ENCODE measurements at places on chromosomes 7 and 10.

DNA sequence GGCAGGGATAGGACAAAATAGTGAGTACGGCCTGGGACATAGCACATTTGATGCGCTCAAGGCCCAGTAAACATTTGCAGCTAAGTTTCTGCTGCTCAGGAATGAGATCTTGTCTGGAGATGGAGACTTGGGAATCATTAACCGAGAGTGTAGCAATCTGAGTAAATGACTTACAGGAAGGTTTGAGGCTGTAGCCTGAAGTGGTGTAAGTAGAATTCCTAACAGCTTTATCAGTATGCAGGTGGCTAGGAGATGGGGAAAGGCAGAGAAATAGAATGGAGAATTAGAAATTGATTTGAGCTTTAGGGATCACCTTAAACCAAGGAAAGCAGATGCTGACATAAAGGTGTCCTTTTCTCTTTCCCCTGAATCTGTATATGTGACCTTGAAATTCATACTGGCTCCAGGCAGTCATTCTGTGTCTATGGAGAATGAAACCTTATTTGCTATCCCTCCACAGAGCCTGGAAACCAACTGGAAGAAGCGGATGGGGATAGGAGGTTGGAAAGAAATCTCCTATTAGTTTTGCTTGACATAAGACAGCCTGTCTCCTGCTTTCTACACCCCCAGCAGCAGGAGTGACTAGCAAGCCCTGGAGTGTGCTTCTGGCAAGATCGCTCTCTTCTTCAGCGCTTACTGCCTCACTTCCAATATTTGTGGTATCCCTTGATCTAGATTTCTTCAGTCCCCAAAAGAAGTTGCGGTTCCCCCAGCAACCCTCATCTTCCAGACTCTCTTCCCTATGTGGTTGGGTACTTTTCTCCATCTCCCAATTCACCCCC is 6.4 kb upstream of the PON2 start:
- no peak for ATAC-seq

- peak; percentile 56 for ATAC-seq
Observed at GRCh38 chr7:18352339-18353255, 143.0 kb upstream of the HDAC9 start.

- peak; percentile 9 for ATAC-seq
Observed at GRCh38 chr7:20030417-20030816, 186.8 kb downstream of the MACC1 start.

DNA sequence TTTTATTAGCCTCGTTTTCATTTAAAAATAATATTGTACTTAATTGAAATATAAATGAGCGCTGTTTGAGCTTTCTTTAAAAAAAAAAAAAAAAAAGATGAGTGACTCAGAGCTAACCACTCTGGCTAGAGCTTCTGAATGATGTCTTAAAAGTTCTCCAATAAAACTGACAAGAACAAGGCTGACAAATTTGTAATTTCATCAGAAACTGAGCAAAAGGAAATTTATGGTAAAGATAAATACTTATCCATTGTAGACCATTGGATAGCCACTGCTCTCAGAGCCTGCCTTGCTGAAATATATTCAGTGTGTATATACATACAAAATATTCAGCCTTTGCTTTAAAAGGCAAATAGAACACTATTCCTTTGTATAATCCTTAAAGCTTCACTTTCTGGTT is 91.2 kb upstream of the OIT3 start:
- no peak for ATAC-seq

GRCh38 chr7:2714636-2715035 is 26.6 kb downstream of the AMZ1 start:
- ATAC-seq, result no peak

GRCh38 chr10:131387018-131387529 is 75.6 kb upstream of the TCERG1L start:
- no peak for ATAC-seq

DNA sequence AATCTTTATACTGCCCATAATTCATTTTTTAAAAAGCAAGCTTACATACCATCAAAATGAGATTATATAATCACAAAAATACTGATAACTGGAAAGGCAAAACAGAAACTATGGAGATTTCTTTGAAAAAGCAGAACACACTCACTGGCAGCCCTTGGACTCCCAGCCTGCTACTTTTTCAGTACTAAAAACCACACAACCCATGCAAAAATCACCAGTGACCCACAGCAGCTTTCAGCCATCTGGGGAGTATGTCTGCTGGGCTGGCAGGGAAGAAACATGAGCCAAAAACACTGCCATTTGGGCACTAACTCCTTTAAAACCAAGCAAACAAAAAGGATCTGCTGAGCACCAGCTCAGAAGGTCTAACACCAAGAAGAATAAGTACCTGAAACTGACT is 80.0 kb upstream of the DDC start:
- ATAC-seq, result no peak

DNA sequence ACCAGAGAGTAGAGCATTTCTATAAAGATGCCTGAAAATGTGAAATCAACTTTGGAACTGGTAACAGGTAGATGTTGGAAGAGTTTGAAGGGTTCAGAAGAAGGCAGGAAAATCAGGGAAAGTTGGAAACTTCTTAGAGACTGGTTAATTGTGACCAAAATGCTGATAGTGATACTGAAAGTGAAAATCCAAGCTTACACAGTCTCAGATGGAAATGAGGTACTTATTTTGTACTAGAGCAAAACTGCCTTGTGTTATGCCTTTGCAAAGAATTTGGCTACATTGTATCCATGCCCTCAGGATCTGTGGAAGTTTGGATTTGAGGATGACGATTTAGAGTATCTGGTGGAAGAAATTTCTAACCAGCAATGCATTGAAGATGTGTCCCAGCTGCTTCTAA is 430.6 kb upstream of the KCND2 start:
- ATAC-seq, result no peak

DNA sequence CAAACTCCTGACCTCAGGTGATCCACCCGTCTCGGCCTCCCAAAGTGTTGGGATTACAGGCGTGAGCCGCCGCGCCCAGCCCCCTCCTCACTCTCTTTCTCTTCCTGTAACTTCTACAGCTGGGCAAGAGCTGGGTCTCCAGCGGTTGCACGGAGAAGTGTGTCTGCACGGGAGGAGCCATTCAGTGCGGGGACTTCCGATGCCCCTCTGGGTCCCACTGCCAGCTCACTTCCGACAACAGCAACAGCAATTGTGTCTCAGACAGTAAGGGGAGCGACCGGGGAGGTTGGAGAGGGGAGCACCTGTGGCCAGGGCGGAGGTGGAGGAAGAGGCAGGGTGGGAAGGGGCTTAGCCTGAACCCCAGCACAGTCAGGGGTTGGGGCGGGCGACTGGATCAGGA is 41.4 kb downstream of the EPHB4 start:
- ATAC-seq, result no peak

DNA sequence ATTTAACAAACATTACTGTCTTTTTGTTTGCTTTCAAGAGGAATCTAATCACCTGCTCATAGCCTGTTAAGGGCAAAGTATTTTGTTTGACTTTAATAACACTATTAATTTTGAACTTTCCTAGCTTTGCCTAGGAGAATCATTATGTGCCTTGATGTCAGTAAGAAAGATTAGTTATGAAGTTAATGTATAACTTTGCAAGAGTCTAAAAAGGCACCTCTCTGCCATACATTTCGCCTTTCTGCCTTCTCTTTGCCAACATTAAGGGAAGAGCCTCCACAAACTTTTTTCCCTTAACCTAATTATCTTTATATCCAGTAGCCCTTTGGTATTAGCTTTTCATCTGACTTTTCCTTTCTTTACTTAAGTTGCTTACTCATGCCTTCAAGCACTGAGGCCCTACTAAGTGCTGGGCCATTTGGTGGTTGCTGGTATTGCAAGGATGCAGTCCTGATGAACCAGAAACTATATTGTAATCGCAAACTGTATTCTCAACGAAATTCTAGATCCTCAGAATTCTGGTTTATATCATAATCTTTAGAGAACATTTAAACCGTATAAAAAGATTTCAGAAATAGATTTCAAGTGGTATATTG is 108.5 kb downstream of the SND1 start:
- ATAC-seq, result no peak

- ATAC-seq, result peak; percentile 53
Observed at GRCh38 chr10:50992972-50993766, 81.1 kb upstream of the PRKG1 start.

DNA sequence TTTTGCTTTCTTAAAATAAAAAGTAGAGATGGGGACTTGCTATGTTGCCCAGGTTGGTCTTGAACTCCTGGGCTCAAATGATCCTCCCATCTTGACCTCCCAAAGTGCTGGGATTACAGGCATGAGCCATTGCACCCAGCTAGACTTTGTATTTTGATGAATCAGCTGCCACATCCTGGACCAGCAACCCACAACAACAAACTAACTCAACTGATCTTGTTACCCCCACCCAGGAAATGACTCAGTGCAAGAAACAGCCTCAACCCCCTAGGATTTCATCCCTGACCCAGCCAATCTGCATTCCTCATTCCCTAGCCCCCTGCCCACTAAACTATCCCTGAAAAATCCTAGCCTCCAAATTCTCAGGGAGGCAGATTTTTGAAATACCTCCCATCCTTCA is 123.8 kb downstream of the IPMK start:
- no peak for ATAC-seq

DNA sequence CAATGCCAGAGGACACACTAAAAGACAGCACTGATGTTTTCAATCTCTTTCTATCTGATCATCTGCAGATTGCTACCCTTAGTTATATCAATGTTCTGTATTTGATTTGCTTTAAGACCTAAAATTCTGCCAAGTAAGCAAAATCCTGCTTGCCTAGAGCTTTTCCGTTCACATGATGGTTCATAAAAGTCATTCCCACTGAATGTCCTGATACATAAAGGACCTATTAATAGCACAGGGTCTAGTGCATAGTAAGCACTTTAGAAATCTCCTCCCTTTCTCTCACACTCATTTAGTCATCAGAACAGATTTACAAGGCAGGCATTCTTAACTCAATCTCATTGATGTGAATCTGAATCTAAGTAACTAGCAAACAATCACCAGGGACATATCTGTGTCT is 68.8 kb downstream of the PCGF5 start:
- peak; percentile 65 for ATAC-seq

DNA sequence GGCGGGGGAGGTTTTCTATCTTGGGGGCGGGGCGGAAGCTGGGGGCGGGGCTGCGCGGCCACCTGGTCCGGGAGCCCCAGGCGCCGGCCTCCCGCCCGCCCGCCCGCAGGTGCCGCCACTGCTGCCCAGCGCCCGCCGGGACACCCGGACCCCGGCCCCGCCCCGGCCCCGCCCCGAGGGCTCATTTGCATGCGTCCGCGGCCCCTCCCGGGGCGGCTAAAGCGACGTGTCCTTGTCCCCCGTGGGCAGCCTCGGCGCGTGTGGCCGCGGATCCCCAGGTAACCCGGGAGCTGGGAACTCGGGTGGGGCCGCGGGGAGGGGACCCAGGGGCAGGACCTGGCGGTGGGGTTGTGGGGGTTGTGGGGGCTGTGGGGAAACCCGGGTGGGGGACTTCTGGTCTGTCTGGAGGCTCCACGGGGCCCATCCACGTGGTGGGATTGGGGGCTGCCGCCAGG is at the start of gene BHLHA15:
BHLHA15 (plus strand) TSS at position 219 of the 455 bp plus-strand sequence. CDS start 871 bp downstream, outside the sequence.
- peak; percentile 66 for ATAC-seq

DNA sequence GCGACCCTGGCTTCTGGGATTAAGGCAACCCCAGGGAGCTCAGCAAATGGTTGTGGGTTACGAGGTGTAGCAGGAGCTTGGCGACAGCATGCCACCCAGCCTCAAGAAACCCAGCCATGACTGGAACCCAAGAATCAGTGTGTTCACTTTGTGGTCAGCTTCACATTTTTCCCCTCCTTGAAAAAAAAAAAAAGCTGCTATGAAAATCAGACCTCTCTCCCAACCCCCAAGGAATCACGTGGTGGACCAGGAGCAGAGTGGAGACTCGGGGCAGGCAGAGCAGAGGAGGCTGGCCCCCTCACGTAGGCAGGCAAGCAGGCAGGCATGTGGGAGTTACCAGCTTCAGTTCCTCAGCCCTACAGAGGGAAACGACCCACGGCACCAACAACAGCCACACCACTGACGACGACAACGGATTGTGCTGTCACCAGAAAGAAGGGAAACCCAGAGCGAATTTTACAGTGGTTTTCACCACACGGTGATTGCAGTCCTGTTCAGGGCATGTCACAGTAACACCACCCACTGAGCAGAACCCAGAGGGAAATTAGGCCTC is 203.4 kb downstream of the SLC25A13 start:
- peak; percentile 57 for ATAC-seq

DNA sequence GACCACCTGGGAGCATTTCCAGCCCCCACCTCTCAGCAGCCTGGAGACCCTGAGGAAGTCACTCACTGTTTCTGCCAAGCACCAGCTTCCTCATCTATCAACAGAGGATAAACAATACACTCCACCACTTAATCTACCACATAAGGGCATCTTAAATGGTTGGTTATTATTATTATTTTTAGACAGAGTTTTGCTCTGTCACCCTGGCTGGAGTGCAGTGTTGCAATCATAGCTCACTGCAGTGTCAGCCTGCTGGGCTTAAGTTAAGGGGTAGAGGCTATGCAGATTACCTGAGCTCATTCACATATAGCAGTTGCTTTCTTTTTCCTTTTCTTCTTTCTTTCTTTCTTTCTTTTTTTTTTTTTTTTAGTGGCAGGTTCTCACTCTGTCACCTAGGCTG is 59.5 kb upstream of the ELN start:
- peak; percentile 53 for ATAC-seq

GRCh38 chr10:6781133-6781770 is 201.2 kb upstream of the PRKCQ start:
- ATAC-seq, result no peak

DNA sequence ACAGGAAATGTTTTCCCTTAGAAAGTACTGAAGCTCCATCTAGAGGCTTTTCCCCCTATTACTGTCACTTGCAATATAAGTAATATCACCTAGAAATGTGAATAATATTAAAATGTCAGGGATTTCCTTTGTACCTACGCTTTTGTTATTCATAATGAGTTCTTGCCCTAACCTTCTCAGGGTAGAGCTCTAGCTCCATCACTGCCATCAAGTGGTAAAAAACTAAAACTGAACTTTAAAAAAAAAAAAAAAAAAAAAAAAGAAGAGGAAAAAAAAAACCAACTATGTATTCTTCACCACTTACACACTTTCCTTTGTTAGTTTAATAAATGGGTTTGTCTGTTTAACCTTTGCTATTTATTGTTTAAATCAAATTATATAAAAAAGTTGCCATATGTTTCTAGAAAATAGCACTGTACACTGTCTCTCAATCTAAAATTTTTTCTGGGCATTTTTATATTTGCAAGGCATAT is 49.9 kb downstream of the DNAJC1 start:
- ATAC-seq, result peak; percentile 50

DNA sequence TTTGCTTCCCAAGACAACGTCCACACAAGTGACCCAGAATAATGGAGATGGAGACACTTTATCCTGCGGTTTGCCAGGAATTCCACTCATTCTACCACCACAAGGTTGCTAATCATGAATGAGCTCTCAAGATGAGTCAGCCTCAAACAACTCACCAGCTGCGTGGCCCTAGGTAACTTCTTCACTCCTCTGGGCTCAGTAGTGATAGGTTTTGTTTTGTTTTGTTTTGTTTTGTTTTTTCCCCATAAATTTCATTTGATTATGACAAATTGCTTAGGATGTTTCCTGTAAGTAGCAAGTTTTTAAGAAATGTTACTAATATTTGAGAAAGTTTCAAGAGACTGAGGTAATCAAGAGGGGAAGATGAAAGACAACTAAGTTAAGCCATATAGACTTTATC is 286.8 kb downstream of the PARD3 start:
- ATAC-seq, result peak; percentile 34

GRCh38 chr10:30056767-30057355 is 2.5 kb downstream of the JCAD start:
- no peak for ATAC-seq

- peak; percentile 47 for ATAC-seq
Observed at GRCh38 chr7:95886501-95887090, 114.2 kb downstream of the DYNC1I1 start.

All from motor neuron (in vitro differentiated cells).